Cardiac muscle cell (in vitro differentiated cells and primary cell): ENCODE measurements at places on chromosomes 6 and 20. TPM values are rescaled to one million over a fixed set of nuclear protein-coding genes. Genes with fewer than 3 reads are reported as not detected.

Gene FHL5
- not detected in 2 replicates for total RNA-seq

Gene CD83
- 3.3 and 6.6 TPM in 2 replicates for total RNA-seq

Gene PRDM13
- not detected in 2 replicates for total RNA-seq

Gene DSP
- total RNA-seq, result 185 and 362 TPM in 2 replicates

Gene MUCL3
- not detected in 2 replicates for total RNA-seq

Gene CRISP2
- not detected in 2 replicates for total RNA-seq

Gene GLP1R
- 0.11 and 0.12 TPM in 2 replicates for total RNA-seq

Gene ADGB
- not detected in 2 replicates for total RNA-seq

Gene ARMC12
- 0.56 and 4.1 TPM in 2 replicates for total RNA-seq

Gene CLPSL2
- total RNA-seq, result not detected in 2 replicates

Gene VSX1
- total RNA-seq, result not detected in 2 replicates

Gene TUBB2B
- 57.6 and 83.9 TPM in 2 replicates for total RNA-seq

Gene C6orf52
- total RNA-seq, result 2.1 and 10.9 TPM in 2 replicates

Gene MLIP
- total RNA-seq, result 60.5 and 65.4 TPM in 2 replicates
